Mucosa of gallbladder (tissue), 1 donor: ENCODE measurements at places on chromosomes 3 and 15. TPM values are rescaled to one million over a fixed set of nuclear protein-coding genes. Genes with fewer than 3 reads are reported as not detected.

Gene ITPKA
- total RNA-seq, result 3.2 TPM

Gene PLA2G4D
- total RNA-seq, result not detected

Gene P2RY14
- 14.6 TPM for total RNA-seq

Gene RTP3
- not detected for total RNA-seq

Gene AMIGO3
- 0.43 TPM for total RNA-seq

Gene TICRR
- total RNA-seq, result 0.37 TPM

Gene PRSS50
- total RNA-seq, result 0.17 TPM

Gene CHRNA7
- 4.2 TPM for total RNA-seq

Gene PAK6
- total RNA-seq, result 7.9 TPM

Gene SLC6A20
- 55.4 TPM for total RNA-seq

Gene SERPINI1
- 2.9 TPM for total RNA-seq

Gene MOBP
- 0.14 TPM for total RNA-seq

- no peak for DNase-seq
Observed at GRCh38 chr3:178699810-178700209, 163.6 kb downstream of the KCNMB2 start.

DNA sequence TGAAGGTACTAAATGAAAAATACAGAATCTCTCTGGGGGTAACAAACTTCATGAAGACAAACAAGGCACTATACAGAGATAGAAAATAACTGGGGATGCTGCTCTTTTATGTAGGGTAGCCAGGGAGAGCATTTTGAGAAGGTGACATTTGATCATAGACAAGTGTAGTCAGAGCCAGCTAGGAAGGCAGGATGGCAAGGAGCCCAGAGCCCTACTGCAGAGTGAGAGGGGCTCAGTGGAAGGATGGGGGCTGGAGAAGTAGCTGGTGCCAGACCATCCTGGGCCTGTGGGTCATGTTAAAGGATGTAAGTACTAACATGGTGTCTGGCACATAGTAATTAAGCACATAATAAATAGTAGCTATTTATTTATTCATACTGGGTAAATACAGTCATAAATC is 133.6 kb downstream of the MEIS2 start:
- no peak for DNase-seq

DNA sequence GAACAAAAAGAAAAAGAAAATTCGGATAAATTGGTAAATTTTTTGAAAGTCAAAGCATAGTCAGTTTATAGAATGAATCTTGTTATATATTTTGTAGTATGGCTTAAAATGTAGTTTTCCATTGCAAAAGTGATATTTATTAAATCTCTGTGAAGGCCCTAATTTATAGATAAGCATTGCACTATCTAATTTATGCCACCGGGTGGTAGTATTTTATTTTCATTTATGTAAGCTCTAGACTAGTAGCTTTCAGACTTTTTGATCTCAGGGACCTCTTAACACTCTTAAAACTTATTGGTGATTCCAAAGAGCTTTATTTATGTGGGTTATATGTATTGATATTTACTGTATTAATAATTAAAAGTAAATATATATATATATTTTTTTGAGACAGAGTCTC is 133.9 kb upstream of the LRRFIP2 start:
- no peak for DNase-seq

DNA sequence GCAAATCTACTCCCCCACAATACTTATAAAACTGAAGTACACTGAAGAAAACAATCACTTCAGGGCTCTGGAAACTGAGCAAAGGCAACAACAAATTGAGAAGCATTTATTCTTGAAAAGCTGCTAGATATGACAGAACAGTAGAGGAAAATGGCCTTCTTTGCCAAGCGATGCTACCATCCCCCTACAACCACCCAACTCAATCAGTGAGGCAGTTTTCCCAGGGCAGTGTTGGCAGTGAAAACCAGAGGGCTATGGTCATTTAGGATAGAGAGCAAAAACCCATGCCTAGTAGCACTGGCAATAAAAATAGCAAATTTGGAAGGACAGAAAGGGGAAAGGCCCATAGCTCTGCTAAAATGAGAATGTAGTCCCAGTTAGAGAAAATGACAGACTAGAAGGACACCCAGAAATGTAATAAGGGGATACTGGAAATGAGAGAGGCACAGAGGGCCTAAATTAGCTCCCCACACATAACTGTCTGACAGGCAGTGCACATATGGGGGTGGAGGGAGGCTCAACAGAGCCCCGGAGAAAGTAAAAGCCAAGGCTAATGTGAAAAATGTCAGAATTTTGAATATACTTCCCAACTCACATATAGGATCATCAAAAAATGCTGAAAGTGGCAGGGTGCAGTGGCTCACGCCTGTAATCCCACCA is 143.5 kb downstream of the GSK3B start:
- no peak for DNase-seq

DNA sequence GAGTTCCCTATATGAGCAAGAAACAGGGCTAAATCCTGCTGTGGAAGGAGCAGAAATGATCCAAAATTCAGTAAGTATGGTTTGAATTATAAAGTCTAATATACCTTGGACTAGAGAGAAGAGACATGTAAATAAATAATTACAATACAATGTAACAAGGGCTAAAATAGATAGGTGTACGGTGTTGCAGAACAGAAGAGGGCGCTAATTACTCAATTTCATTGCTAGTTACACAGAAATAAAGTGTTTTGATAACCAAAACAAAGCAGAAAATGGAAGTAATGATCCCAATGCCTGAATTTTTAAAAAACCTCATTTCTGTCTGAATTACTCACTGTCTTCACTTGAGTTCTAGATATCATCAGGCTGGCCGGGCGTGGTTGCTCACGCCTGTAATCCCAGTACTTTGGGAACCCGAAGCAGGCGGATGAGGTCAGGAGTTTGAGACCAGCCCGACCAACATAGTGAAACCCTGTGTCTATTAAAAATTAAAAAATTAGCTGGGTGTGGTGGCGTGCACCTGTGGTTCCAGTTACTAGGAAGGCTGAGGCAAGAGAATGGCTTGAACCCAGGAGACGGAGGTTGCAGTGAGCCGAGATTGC is 8.3 kb upstream of the PLCH1 start:
- DNase-seq, result no peak

DNA sequence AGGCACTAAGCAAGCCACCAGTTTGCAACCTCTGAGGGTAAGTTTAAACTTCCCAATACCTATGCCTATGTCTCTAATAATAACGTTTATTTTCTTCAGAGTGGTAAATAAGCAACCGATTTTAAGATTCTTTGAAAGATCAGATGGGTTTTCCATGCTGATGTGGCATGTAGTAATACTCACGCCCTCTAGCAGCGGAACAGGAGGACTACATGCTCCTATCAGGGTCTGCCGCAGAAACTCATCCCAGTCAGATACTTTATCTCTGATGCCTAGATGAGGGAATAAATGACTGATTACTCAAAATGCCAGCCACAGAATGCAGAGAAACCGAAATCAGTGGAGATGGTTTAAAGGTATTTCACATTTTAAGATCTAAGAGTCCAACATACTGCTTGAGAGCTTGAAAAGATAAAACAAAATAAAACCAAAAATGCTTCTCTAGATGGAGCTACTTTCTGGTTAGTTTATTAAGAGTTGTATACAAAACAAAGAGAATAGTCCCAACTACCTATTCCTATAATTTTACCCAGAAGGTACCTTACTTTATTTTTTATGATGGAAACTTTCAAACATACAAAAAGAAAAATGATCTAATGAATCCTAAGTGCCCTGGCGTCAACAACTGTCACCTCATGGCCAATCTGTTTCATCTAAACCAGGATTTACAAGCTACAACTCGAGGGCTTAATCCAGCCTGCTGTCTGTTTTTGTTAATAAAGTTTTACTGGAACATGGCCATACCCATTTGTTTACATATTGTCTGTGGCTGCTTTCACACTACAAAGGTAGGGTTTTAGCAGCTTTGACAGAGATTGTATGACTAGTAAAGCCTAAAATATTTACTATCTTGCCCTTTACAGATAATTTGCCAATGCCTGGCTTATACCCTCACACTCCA is 37.5 kb upstream of the STIMATE start:
- DNase-seq, result peak; percentile 32

DNA sequence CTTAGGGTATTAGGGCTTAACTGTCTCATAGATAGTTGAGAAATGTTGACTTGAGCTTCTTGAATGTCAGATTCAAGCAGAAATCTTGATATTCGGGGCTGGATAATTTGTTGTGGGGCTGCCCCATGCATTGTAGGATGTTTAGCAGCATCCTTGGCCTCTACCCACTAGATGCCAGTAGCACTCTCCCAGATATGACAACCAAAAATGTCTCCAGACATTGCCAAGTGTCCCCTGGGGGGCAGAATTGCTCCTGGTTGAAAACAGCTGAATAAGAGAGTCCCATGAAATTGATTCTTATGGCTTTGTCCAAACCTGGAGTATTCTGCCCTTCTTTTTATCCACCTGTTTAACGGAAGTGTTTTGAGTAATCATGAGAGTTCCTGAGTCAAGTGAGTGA is 15.9 kb upstream of the LCMT2 start:
- no peak for DNase-seq

DNA sequence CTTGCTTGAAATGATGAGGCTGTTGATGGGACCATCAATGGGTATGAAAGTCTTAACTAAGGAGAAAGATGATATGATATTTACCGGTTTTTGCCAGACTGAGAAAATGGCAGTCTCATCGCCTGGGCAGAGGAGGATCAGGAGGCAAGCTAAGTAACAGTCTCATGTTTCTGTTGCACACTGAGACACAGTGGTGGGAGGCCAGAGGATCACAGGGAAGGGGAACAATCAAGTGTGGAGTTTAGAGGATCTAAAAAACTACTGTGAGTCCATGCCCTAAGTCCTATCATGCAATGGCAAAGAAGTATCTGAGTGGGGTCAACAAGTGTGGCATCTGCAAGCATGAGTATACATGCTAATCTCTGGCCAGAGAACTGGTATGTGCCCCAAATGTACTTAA is 62.2 kb downstream of the SUMF1 start:
- no peak for DNase-seq

- no peak for DNase-seq
Observed at GRCh38 chr3:71022551-71023335, 560.8 kb downstream of the FOXP1 start.

DNA sequence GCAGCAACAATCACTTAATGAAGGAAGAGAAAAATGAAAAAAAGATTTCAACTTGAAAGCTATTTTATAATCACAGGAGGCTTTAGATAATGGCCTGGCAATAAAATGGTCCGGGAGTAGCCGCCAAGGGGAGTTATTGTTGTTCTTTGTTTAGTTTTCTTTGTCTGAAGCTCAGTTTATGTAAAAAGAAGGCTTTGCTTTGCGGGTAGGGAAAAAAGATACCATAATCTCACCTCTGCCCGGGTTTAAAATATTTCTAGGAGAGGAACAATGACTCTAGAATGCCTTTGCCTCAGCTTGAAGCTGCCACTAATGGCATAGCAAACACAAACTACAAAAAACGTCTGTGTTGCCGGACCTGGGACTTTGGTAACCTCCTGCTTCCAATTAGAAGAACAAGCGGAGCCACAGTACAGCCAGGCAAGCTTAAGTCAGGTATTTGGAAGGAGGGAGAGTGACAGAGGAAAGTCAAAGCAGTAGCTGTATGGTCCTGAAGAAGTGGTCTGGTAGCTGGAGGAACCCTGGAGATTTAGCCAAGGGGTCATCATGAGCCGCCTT is 764.5 kb downstream of the TUSC7 start:
- no peak for DNase-seq

DNA sequence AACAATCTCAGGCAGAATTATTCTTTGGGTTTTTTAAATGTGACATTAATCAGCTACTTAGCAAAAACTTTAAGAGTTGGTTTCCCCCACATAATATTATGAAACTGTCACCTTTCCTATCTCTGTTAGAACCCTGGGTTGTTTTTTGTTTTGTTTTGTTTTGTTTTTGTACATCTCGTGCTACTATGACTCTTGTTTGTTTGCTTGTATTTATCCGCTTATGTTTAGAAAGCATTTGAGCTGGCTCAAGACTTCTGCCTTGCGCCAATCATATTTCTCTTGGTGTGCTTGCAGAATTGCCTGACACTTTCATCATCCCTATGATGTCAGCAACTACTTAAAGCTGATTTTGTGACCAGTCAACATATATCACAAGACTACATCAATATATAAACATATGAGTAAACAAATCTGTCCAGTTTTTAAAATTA is 116.9 kb downstream of the DCLK3 start:
- DNase-seq, result no peak

DNA sequence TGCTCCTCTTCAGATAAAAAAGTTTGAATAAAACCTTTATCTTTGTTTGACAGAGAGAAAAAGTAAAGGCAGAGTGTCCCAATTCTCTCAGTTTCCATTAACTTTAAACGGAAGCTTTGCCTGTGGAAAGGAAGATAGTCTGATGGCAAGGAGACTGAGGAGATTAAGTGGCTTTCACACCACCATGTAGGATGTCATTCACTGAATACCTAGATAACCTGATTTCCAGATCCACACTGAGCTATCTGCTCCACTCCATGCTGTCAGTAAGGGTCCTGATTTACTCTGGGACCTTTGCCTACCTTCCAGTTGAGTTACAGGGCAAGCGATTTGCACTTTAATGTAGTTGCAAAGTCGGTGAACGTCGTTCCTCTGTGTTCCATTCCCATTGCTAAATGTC is 233.4 kb upstream of the TBL1XR1 start:
- no peak for DNase-seq

- DNase-seq, result no peak
Observed at GRCh38 chr3:122797291-122797690, 2.4 kb downstream of the SLC49A4 start.

- no peak for DNase-seq
Observed at GRCh38 chr3:188397766-188398705, 244.1 kb downstream of the LPP start.
